ENCODE measurements at places on chromosomes 6 and 20.

- no peak for DNase-seq
Observed at GRCh38 chr6:70107852-70108629, 194.8 kb downstream of the COL9A1 start.

GRCh38 chr20:61253640-61254511 is 1.8 kb downstream of the CDH4 start:
- DNase-seq: no peak

DNA sequence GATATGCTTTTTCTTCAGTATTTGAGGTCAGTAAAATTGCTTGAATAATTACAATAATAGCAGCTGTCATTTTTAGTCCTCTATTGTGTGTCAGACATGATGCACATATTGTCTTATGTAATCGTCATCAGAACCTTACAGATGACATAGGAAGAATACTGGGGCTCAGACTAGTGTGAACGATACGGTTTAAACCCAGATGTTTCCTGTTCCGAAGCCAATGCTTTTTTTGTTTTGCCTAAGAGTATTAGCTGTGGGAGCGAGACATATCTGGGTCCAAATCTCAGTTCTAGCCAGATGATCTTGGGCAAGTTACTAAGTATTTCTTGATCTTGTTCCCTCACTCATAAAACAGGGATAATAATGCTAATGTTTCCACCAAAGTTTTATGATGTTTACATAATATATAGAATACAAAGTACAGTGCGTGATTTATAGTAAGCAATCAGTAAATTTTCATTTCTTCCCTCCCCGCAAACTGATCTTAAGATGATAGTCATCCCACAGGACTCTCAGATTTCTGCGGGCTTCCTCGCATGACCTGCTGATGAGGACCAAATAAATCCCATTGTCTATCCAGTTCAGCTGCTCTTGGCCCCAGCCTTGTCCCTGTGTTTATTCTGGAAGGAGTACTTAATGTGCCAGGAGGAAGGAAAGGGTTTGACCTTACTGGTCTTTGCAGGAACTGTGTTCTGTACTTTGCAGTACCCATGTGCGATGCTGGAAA is 98.2 kb downstream of the CAP2 start:
- DNase-seq: no peak

DNA sequence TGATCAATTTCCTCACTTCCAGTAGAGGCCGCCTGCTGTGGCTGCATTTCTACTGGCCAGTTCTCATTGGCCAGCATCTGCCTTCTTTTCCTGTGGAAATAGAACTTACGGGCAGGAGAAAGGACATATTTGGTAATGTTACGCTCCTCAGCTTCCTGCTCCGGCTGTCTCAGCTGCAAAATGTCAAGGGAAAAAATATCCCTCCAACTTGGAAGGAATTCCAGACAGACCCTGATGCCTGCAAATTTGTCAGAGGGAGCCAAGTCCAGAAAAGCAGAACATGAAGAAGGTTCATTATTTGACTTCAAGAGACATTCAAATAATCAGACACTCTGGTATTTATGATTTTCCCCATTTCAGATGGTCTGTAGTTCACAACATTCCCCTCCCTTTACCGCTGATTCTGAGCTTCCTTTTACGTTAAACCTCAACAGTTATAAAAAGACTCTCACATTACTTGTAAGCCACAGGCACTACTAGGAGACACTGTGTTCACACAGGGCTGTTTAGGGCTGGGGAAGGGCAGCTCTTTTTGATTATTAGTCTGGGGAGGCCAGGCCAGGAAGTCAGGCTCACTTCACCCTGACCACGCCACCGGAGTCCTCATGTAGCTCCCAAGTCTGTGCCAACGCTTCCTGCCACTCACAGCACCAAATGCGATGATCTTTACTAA is 179.6 kb upstream of the CCN2 start:
- no peak for DNase-seq

- DNase-seq: no peak
Observed at GRCh38 chr20:24674921-24675605, 205.6 kb downstream of the SYNDIG1 start.

GRCh38 chr6:109327491-109327890 is 54.8 kb downstream of the CD164 start:
- no peak for DNase-seq

DNA sequence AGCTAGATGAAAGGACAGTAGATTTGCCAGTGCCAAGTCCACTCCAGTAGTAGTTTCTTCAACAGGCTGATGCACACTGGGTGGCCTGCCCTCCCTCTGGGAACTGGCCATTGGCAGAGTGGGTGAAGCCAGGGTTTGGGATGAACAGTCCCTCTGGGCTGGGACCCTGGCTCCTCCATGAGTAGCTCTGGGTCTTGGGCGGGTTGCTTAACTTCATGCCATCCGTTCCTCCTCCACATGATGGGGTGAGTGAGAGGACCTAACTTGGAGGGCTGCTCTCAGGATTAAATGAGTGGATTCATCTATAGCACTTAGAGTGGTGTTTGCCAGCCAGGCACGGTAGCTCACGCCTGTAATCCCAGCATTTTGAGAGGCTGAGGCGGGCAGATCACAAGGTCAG is 47.2 kb downstream of the PLAGL2 start:
- DNase-seq: no peak
